Chondrocyte (in vitro differentiated cells): ENCODE measurements at places on chromosomes 1 and 21.

DNA sequence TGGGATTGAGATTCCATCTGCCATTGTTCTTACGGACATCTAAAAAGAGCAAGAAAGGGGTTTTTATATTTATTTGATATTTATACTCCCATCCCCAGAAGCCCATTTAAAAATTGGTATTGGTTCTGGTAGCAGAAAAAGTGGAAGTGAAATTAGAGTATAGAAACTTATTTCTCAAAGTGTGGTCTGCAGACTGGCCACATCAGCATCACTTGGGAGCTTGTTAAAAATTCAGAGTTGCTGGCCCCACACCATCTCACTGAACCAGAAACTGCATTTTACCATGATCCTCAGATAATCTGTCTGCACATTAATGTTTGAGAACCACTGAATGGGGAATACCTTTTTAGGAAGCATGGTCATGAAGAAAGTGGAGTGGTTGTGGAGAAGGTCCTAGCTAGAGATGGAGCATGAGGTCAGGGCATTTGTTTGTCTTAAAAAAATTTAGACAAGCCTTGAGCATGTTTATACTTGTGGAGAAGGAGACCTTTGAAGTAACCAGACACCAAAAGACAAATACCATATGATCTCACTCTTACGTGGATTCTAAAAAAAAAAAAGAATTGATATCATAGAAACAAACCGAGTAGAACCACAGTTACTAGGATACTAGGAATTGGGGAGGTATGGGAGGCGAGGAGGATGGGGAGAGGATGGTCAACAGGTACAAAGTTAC lies 116.3 kb downstream of the ST6GALNAC3 start:
- no peak for DNase-seq

GRCh38 chr21:15850645-15851044 lies 120.9 kb downstream of the USP25 start:
- no peak for DNase-seq

- no peak for DNase-seq
These were observed 83.2 kb downstream of the PTPRU start for GRCh38 chr1:29319300-29320110.

GRCh38 chr1:63936801-63937200 lies 163.0 kb downstream of the ROR1 start:
- DNase-seq = no peak

DNA sequence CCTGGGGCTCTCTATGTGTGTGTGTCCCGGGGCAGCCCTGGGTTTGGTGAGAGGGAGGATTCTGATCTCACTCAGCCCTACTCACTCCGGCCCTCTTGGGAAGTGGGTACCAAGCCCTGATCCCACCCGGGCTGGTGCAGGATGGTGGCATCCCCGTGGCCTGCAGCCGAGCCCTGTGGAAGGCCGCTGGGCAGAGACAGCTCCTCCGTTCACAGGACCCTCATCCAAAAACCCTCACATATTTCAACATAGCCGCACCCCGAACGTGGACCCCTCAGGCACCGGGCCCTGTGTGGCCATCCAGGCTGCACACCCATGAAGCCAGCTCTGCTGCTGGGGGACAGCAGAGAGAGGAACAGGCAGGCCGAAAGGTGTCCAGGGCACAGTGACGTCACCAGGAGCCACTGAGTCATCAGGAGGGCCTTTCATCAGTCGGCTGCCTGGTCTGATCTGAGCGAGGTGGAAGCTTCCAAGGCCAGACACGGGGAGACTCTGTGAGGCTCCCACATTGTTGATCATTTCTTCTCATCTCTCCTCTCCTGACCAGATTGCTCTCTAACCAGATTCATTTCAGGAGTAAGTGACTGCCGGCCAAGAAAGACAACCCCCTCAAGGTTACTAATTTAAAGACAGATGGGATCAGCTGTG lies 16.2 kb upstream of the GPR157 start:
- DNase-seq = peak; percentile 68

DNA sequence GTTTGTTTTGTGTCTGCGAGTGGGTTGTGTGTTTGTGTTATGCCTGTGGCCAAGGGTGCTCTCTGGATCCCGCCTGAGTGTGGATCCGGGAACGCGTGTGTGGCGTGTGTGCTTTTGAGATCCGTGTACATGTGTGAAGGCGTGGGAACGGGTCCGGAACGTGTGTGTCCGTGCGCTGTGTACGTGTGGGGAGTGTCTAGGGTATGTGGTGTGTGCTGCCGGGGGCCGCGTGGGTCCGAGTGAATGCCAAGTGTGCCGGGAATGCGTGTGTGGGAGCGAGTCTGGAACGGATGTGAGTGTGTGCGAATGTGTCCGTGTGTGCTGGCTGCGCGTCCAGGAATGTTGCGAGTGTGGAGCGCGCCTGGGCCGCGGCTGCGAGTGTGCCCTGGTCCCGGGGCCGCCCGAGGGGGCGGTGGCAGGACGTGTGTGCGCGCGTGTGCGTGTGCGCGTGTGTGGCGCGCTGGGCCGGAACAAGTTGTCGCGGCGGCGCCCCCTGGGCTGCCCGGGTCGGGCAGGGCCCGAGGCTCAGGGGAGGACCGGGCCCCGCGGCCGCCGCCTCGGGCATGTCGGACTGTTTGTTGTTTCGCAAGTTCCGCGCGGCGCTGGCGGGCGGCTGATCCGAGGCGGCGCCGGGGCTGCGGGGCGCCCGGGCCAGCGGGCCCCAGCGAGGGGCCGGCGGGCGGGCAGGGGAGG lies 953 bp downstream of the PTPRU start:
- DNase-seq = peak; percentile 79

- DNase-seq = no peak
These were observed 356.5 kb downstream of the GPATCH2 start for GRCh38 chr1:217274416-217274815.

GRCh38 chr1:9073143-9073542 lies 3.7 kb upstream of the SLC2A5 start:
- no peak for DNase-seq

DNA sequence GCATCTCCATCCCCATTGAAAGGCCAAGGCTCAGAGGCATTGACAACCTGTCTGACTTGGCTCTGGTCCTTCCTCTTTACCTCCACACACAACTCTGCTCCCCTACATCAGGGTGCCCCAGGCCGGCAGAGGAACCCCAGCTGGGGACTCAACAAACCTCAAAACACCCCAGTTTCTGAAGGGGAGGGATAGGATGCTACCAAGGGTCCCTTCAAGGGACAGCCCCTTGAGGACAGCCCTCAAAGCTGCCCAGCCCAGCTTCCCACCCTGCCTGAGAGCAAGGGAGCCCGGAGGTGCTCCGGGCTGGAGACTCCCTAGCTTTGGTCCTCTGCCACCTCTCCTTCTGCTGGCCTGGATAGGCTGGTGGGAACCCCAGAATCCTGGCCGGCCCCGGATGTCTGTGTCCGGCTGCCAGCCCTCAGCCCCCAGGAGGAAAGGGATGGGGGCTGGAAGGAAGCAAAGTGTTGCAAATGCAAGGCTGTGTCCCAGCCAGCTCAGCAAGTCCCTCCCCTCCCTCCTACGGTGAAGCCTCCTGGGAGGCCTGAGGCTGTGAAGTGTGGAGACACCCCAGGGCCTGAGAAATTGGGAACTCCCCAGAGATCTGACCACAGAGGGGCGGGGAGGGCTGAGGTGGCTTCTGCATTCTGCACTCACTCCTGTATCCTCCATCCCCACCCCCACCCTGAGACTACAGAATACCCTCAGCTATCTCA lies 1.1 kb upstream of the MARCKSL1 start:
- DNase-seq = no peak

- DNase-seq = no peak
These were observed 570.2 kb upstream of the BEND5 start for GRCh38 chr1:49346767-49347349.

DNA sequence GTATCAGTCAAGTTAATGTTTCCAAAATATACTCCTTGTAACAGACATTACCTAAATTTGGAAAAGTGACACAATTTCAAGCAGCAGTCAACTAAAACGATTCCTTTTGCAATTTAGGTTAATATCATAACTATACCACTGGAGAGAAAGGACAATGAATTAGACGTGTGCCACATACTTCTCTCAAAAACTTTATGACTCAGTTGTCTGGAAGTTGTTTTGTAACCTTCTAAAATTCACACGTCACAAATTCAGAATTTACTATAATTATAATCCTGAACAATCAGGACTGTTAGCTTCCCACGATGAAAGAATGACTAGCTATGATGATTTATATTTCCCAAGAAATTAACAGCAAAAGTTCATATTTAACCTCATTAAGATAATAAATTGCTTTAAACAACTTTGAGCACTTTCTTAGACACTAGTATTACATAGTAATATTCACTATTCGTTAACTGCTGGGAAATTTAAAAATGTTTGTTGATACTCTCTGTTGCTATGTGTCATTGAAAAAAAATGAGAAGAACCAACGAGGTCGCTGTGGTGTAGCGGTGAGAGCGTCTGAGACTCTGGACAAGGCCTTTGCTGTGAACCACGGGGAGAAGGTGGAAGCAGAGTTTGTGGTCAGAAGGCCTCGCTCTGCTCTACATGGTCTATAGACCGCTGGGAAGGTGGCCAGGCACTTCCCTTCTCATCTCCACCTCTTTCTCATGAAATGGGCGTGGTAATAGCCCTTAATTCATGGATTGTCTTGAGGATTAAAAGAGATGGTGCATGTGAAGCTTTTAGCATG lies 27.9 kb upstream of the BATF3 start:
- DNase-seq = no peak

DNA sequence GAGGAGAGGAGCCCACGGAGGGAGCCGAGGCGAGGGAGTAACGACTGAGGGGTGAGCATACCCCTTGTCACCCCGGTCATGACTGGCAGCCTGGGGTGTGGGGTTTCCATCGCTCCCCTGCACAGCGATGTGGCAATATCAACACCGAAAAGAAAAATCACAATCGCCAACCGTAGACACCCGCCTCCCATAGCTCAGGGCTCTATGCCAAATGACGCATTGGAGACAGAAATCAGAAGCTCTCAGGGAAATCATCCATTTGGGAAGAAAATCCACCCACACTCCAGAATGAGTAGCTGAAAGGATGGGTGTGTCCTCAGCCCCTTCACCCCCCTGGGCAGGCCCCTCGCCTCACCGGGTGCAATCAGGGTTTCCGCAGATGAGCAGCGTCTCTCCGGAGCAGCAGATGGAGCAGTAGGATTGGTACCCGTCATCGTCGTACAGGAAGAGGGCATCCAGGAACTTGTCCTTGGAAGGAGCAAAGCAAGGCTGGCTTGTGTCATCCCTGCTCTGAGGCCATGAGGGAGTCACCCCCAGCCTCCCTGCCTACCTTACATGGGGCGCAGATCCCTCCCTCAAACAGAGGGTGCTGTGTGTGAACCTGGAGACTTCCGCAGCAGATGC lies 2.5 kb downstream of the DNMT3L start:
- peak; percentile 57 for DNase-seq

DNA sequence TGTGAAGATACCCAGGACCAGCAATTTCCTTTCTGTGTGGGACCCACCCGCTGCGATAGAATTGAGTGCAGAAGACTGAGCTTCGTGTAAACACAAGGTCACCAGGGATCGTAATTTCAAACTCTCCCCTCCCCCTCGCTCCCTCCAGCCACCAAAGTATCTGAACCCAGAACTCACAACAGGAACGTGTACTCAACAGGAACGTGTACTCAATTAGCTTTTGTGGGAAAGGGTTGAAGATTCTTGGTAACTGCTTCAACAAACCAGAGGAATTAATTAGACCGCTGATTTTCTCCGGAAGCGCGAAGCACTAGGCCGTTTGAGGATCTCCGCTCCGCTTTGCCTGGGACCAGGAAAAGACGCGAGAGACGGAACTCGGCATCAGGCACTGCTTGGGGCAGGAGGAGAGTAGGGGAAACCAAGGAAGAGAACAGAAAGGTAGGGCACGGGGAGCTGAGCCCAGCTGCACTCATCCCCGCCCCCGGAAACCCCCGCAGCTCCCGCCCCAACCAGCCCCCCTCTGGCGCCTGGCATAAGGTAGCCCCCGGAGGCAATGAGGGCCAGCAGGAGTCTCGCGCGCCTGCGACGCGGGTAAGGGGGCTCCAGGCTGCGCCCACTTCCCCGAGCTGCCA lies 453 bp downstream of the DRAM2 start:
- DNase-seq = no peak

- DNase-seq = no peak
These were observed 882 bp upstream of the FCAMR start for GRCh38 chr1:206971029-206971655.

- DNase-seq = no peak
These were observed 1.3 kb downstream of the C1orf146 start for GRCh38 chr1:92219028-92219427.
